ENCODE measurements at places on chromosomes 4 and X.

DNA sequence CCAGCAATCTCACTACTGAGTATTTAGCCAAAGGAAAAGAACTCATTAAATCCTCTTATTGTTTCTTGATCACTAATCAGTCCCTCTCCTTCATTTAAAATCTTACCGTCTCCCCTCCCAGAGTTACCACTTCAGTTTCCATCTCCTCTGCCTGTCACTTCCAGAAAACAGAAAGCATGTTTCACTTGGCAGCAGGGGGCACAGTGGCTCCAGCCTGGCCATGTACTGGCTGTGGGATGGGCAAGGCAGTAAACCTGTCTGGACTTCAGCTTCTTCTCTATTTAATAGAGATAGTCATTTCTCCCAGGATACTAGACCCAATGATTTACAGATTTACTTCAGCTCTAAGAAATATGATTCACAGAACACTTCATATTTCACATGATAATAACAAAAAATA, 63.2 kb downstream of the CD40LG start:
- DNase-seq, result no peak

DNA sequence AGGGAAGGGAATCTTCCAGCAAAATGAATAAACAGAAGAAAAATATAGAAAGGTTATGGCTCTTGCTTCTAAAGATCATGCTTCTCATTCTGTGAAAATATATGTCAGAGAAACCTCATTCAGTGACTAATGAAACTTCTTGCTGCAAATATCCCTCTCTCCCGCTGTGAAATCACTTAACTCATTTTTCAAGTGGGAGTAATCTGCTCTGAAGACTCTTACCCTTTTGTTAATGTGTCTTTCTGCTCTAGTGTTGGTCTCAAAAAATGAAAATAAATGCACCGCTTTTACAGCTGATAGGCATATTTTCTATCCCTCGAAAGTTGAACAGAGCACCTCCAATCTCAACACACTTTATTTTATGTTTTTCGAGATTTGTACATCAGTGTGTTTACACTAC, 252.3 kb downstream of the NLGN4X start:
- no peak for DNase-seq

- no peak for DNase-seq
Measured at GRCh38 chr4:22661443-22661842, 31.3 kb upstream of the GBA3 start.

DNA sequence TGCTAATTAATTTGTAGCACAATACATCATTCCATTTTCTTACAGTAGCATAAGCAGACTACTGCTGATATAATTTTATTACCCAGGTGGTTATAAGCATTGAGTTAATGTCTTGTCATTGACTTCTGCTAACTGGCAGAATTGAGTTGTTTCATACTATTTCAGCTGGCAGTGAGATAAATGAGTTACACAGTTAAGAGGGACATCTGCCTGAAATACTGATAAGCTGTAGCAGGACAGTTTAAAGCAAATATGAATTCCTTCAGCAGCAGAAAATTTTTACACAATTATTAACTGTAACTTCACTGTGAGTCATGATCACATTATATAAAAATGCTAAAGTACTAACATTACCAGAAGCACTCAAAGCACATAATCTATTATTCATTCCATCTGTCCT, 326.8 kb downstream of the INPP4B start:
- no peak for DNase-seq

- DNase-seq, result no peak
Measured at GRCh38 chrX:115897956-115898355, 272.6 kb upstream of the AGTR2 start.

GRCh38 chr4:27318740-27319139, 458.1 kb downstream of the STIM2 start:
- no peak for DNase-seq

DNA sequence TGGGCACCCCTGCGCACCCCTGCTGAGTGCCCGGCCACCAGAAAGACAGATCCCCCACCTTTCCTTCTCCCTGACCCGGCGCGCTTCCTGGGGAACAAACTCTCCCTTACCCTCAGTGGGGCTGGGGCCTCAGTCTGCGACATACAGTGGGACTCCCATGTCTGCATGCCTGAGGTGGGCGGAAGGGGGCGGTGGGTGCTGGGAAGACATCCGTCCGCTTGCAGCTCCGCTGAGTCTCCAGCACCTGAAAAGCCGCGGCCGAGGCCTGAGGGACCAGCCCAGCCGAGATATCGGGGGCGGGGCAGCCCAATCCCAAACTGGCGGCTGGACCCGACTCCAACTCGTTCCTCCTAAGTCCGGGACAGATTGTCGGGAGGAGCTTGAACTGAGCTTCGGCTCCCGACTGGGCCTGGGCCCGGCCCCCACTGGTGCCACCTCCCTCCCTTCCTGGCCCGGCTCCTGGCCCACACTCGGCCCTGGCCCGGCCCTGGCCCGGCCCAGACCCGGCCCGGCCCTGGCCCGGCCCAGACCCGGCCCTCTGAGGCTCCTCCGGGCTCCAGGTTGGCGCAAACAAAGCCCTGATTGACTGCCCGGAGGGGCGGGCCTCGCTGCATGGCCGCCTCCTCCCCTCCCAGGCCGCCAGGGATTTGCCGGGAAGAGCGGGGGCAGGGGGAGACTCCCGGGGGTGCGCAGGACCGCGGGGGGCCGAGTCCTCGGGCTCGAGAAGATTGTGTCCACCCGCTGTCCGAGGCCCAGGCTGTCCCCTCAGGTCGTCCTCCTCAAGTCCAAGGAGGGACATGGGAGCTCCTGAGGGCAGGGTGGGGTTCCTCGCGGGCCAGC, 877 bp upstream of the SLC16A2 start:
- DNase-seq, result no peak

- no peak for DNase-seq
Measured at GRCh38 chr4:165398570-165398969, 19.8 kb downstream of the CPE start.

DNA sequence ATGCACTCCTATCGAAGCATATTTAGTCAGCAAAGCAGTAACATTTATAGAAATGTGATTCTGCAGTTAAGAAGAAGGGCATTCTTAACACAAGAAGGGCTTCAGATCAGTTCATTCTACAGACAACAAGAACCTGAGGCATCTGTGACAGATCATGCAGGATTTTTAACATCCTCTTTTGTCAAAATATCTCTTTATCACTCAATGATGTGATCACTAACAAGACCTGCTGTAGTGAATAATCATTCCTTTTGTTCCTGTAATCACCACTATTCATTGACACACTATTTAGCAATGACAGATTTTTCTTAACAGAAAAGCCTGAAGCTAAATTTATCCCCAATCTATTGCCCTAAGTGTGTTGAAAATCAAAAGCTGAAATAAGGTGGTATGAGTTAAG, 47.8 kb upstream of the ARHGAP24 start:
- no peak for DNase-seq

DNA sequence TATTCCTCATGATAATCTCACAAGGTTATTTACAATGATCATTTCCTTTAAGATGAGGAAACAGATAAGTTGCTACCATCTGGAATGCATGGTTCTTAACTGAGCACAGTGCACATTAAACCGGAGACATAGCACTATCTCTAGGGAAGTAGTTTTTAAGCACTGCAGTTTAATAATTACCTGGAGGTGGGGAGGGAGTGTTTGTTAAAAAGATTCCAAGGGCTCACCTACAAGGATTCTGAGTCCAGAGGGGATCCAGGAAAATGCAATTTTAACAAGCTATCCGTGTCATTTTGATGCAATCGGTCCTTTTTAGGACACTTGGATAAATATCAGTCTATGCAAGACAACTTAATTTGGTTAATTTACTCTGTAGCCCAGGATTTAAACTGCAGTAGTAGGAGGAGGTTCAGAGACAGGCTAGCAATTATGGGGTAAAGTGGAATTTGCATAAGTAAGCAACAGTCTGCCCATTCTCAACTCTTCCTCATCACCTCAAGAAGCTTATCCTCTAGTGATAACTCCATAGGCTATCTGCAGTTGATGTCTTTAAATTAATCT, 2.8 kb upstream of the PDLIM5 start:
- no peak for DNase-seq

DNA sequence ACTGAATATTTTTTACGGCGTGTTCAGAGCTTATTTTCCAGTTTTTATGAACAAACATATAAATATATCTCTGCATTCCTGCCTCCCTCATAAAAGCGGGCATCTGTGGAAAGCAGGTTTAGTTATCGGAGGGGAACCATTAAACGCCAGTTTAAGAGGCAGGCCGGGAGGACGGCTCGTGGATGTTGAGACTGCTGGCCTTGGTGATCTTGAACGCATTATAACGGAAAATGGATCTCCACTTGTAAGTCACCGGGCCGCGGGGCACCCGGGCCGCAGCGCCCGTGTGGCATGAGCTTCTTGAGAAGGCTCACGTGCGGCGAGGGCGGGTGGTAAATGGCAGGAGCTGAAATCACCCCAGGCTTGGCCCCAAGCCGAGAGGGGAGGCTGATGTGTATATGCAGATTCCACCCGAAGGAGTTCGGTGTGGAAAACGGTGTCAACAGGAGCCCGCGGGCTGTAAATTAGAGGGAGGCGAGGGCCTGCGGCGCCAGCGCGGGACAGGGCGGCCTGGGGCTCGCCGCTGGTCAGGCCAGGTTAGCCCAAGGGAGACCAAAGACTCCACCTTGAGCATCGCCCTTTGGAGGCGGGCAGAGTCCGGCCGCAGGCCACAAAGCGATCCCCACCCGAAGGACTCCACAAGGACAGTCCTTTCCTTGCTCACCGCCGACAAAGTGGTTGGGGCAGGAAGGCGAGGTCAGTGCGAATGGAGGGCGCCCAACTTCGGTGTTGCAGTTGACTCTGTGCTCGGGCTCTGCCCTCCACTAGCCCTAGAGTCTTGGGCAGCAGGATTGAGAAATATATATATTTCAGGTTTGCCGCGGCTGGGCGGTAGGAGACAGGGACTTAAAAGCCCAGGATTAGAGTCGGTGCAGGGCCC, 1.3 kb upstream of the HAND2 start:
- no peak for DNase-seq

DNA sequence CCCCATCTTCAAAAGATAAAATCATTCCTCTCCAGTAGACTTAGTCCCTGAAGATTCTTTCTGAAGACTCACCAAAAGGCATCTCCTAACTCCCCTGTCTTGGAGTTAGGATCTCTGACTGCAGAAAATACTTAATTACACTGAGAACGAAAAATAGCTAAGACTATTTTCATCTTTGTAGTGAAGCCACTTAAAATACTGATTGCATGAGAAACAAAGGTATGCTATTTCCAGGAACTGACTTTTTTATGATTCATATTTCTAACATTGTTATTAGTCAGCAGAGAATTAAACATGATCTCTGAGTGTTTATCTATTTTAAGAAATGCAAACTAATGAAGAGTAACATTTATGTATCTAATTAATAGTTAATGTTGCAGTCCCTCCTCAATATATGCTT, 71.8 kb upstream of the NR3C2 start:
- no peak for DNase-seq

DNA sequence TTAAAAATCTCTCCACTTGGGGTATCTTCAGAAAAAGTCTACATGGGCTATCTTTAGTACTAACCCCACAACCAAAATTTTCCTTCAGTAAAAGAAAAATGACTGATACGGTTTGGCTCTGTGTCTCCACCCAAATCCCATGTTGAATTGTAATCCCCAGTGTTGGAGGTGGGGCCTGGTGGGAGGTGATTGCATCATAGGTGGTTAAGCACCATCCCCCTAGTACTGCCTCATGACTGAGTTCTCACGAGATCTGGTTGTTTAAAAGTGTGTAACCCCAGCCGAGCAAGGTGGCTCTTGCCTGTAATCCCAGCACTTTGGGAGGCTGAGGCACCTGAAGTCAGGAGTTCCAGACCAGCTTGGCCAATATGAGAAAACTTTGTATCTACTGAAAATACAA, 66.8 kb downstream of the USP46 start:
- DNase-seq, result no peak

GRCh38 chrX:13756381-13756780, 21.8 kb downstream of the OFD1 start:
- DNase-seq, result no peak

DNA sequence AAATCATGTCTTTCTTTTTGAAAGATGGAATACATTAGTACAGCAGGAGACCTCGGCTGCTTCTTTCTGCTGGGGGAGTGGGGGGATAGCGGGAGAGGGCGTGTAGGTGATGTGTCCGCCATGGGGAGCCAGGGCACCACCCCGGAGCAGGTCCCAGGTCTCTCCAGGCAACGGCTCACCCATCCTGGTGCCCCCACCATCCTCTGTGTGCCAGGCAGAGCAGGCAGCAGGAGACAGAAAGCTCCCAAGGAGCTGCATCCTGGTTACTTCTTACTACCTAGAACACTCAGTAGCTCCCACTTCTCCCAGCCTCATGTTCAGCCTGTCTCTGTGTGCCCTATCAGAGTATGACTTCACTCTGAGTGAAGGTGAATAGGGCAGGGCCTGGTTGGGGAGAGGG, 23.6 kb downstream of the TNIP2 start:
- no peak for DNase-seq

DNA sequence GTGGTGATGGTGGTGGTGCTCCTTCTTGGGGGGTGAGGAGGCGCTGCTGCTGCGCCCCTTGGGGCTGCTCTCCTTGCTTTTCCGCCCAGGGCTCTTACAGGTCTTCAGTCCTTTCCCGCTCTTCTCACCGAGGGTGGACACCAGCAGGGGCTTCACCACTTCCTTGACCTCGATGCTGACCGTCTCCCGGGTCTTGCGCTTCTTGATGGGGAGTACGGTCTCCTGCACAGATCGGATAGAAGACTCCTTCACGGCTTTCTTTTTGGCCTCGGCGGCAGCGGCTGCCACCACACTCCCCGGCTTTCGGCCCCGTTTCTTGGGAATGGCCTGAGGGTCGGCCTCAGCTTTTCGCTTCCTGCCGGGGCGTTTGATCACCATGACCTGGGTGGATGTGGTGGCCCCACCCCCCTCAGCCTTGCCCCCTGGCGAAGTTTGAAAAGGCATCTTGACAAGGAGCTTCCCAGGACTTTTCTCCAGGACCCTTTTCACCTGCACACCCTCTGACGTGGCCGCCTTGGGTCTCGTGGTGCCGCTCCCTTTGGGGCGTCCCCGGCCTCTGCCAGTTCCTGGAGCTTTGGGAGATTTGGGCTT, 11.1 kb upstream of the IRAK1 start:
- DNase-seq, result no peak

- DNase-seq, result no peak
Measured at GRCh38 chrX:357035-357692, 29.5 kb downstream of the PPP2R3B start.
